ENCODE measurements at places on chromosomes 4 and X. TPM values are rescaled to one million over a fixed set of nuclear protein-coding genes. Genes with fewer than 3 reads are reported as not detected.

SSX5 gene
- not detected for total RNA-seq

CXCL3 gene
- total RNA-seq, result not detected

RAB41 gene
- total RNA-seq, result not detected

MAOA gene
- 38.7 TPM for total RNA-seq

SOWAHD gene
- total RNA-seq, result 0.60 TPM

RBM46 gene
- total RNA-seq, result not detected

CSAG1 gene
- 2.9 TPM for total RNA-seq

CT45A10 gene
- not detected for total RNA-seq

PCYT1B gene
- 29.3 TPM for total RNA-seq

ARR3 gene
- not detected for total RNA-seq

PNMA6F gene
- 9.3 TPM for total RNA-seq

EDA2R gene
- 1.8 TPM for total RNA-seq

GYPB gene
- total RNA-seq, result not detected

TMEM255A gene
- total RNA-seq, result 8.1 TPM

PRRG3 gene
- 13.5 TPM for total RNA-seq

TLL1 gene
- total RNA-seq, result 4.6 TPM

ANK2 gene
- 719 TPM for total RNA-seq

S100G gene
- not detected for total RNA-seq

SSX2 gene
- total RNA-seq, result not detected

TRO gene
- 72.5 TPM for total RNA-seq

SRPK3 gene
- 6.5 TPM for total RNA-seq

MAGEE2 gene
- total RNA-seq, result 3.2 TPM

TMEM47 gene
- total RNA-seq, result 34.7 TPM

FAM47E gene
- total RNA-seq, result 21.1 TPM

PABPC1L2A gene
- 15.3 TPM for total RNA-seq

ATOH1 gene
- not detected for total RNA-seq

CYLC1 gene
- not detected for total RNA-seq

All from dorsolateral prefrontal cortex (tissue), 122 donors.